Activated CD8-positive, alpha-beta memory T cell treated with anti-CD3 and anti-CD28 coated beads, Interleukin-2, amount 10 ng/mL, durations not matched to agents 7 days and 5 days (primary cell): ENCODE measurements at places on chromosomes 16 and 17.

DNA sequence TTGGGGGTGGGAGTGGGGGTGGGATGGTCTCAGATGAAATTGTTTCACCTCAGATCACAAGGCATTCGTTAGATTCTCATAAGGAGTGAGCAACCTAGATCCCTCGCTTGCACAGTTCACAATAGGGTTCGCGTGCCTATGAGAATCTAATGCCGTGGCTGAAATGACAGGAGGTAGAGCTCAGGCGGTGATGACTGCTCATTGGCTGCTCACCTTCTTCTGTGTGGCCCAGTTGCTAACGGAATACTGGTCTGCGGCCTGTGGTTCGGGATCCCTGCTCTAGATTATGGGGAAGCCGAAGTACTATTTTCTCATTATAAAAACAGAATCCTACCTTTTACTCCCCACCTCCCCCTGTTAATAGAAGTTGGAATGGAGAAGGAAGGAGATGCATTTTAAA, 18.9 kb downstream of the CLTC start:
- no peak for DNase-seq

GRCh38 chr16:29943846-29944799, 17.8 kb upstream of the TMEM219 start:
- no peak for DNase-seq

- DNase-seq, result peak; percentile 55
Observed at GRCh38 chr17:19371259-19372010, 6.9 kb upstream of the MAPK7 start.

- DNase-seq, result no peak
Observed at GRCh38 chr17:73240561-73240960, 21.1 kb downstream of the CPSF4L start.

DNA sequence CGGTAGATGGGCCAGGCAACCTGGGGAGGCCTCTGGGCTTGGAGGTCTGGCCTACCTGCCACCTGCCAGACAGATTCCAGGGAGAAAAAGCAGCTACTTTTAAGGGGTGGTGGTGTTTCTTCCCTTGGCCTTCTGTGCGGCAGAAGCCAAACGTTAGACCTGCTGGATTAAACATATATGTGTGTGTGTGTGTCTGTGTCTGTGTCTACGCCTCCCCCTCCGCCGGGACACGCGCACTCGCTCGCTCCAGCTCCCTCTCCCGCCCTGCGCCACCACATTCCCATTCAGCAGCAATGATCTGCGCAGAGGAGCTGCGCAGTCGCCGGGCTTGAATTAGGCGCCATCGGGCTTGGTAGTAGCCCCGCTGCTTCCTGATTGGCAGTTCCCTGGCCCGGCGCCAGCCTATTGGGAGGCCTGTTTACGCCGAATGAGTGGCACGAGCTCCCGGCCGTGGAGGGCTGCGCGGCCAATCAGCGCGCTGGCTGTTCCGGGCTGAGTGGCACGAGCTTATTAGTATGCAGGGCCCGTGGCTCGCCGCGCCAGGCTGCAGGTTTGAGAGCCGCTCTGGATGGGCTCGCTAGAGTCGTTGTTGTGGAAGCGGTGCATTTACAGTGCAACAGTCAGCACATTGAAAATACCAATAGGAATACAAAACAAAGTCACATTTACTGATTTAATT, at the start of gene BAHCC1:
BAHCC1 (plus strand) TSS at position 537 of the 679 bp plus-strand sequence. CDS start 4,283 bp downstream, outside the sequence.
- peak; percentile 75 for DNase-seq

DNA sequence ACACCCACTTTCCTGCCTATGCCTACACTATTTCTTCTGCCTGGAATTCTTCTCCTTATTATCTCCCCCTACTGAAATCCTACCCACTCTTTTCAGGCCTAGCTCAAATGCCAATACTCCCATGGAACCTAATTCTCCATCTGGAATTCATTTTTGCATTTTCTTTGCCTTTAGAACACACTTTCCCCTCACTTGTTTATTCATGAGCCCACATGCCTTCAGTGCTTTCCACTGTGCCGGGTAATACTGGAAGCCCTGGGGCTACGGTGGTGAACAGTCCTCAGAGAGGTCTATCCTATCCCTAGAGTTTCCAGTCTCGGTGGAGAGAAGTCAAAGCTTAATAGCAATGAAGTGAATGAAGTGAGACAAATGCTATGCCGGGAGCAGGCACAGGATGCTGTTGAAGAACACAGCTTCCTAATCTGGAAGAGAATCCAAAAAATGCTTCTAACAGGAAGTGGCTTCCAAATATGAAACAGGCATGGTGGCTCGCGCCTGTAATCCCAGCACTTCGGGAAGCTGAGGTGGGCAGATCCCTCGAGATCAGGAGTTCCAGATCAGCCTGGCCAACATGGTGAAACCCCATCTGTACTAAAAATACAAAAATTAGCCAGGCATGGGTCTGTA, 322.4 kb downstream of the GRIN2A start:
- no peak for DNase-seq

GRCh38 chr16:51312363-51313150, 161.5 kb upstream of the SALL1 start:
- no peak for DNase-seq
